ENCODE measurements at places on chromosomes 6 and 20. TPM values are rescaled to one million over a fixed set of nuclear protein-coding genes. Genes with fewer than 3 reads are reported as not detected.

DNA sequence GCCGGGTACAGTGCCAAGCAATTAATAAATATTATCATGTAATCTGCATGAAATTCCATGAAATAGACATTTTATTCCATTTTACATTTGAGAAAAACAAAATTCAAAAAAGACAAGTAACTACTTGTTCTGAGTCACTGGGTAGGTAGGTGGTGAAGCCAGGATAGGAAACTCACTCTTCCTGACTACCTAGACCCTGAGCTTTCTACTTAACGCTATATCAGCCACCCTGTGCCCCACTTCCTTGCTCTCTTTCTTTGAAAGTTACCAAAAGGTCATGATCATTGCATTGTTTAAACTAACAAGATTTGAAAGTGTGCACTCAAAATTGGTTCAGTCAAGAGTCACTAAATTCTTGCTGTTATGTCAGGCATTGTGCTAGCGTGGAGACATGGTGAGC lies 235.7 kb downstream of the CD83 start:
- peaks cover 5% of the 10 kb centered on the region for H3K4me1 ChIP-seq
- no peak overlapping the region for H3K27ac ChIP-seq
- no peak for DNase-seq
- no peaks in the 10 kb centered on the region for H3K27me3 ChIP-seq
- no peak overlapping the region for H3K4me3 ChIP-seq
- no peaks in the 10 kb centered on the region for H3K36me3 ChIP-seq

- peaks cover 94% of the 10 kb centered on the region for H3K4me1 ChIP-seq
- H3K27ac ChIP-seq, result no peak overlapping the region
- no peaks in the 10 kb centered on the region for H3K27me3 ChIP-seq
- peak; percentile 47 for DNase-seq
- H3K4me3 ChIP-seq, result no peak overlapping the region
- no peaks in the 10 kb centered on the region for H3K36me3 ChIP-seq
These were observed 6.8 kb upstream of the MAPK13 start for GRCh38 chr6:36123270-36124139.

GRCh38 chr6:118551063-118552053 lies 3.3 kb downstream of the PLN start:
- H3K27me3 ChIP-seq, result no peaks in the 10 kb centered on the region
- H3K4me3 ChIP-seq, result no peak overlapping the region
- H3K36me3 ChIP-seq, result no peaks in the 10 kb centered on the region
- no peaks in the 10 kb centered on the region for H3K4me1 ChIP-seq

- no peaks in the 10 kb centered on the region for H3K4me1 ChIP-seq
- H3K27me3 ChIP-seq, result no peaks in the 10 kb centered on the region
These were observed 72.2 kb upstream of the SPTLC3 start for GRCh38 chr20:12936524-12936923.

DUSP15 gene
- 0.82 TPM for total RNA-seq
